Left forelimb (tissue), 1 donor: ENCODE measurements at places on chromosomes 1 and 21.
A peak's percentile ranks its signal among the peaks of the same experiment; 100 is the strongest.

DNA sequence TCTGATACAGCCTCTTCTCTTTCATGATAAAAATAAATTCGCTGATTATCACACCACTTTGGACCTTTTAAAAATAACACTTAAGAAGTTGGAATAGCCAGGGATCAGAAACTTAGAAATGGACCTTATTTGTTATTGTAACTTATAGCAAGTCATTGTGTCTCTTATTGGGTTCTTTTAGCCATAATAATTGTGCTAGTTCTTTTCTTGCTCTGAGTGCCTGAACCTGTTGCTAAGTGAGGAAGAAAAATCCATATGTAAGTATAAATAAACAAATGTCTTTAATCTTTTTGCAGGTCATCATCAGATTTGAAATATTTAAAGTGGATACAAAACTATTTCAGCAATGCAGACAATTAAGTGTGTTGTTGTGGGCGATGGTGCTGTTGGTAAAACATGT is 25.6 kb downstream of the CDC42 start:
- DNase-seq: no peak

DNA sequence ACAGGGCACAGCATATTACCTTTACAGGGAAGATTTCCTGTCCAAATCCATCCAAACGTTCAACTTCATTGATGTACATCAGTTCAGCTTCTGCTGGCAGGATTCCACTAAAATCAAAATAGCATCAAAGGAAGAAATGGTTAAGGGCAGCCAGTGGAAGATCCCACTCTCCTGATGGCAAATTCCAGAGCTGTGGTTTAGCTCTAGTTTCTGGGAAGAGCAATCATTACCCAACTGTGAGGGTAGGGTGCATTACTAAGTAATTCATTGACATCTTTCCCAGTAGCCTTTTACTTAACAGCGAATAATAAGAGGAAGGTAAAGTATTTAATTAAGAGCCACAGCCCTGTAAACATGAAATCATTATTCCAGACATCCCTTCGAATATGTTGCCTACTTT is 120.7 kb downstream of the SMYD2 start:
- DNase-seq: no peak

DNA sequence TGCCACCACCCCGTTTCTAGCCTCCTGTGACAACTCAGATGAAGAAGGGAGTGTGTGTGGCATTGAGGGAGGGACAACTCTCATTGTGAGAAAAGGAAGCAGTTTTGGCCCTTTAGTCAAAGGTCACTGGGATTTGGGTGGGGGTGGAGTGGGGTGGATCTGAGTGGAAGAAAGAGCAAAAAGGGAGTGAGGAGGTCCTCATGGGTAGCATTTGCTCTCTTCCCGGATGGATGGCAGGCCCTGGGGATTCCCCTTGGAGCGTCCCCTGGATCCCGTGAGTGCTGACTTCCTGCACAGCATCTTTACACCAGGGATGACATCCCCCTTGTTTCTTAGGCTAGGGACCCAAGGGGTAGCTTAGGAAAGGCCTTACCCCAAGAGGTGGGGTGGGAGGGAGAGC is 460 bp downstream of the SERPINC1 start:
- DNase-seq: no peak

- DNase-seq: no peak
Measured at GRCh38 chr1:193438771-193439170, 252.4 kb upstream of the B3GALT2 start.

DNA sequence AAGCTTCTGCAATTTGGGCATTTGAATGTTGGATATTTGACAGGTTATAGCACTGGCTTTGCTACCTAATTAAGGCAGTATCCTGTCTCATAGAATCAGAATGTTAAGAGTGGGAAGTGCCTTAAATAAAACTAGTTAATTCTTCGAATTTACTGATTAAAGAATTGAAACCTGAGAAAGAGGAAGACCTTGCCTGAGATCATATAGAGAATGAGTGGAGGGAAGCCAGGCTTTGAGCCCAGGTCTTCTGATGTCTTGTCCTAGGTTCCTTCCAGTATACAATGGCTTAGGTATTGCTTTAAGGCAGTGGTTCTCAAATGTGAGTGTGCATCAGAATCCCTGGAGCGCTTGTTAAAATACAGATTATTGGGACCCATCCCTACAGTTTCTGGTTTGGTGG is 20.9 kb upstream of the SH3BGRL3 start:
- DNase-seq: no peak

- DNase-seq: peak; percentile 84
Measured at GRCh38 chr21:38985568-38986378, 180.0 kb downstream of the ETS2 start.

DNA sequence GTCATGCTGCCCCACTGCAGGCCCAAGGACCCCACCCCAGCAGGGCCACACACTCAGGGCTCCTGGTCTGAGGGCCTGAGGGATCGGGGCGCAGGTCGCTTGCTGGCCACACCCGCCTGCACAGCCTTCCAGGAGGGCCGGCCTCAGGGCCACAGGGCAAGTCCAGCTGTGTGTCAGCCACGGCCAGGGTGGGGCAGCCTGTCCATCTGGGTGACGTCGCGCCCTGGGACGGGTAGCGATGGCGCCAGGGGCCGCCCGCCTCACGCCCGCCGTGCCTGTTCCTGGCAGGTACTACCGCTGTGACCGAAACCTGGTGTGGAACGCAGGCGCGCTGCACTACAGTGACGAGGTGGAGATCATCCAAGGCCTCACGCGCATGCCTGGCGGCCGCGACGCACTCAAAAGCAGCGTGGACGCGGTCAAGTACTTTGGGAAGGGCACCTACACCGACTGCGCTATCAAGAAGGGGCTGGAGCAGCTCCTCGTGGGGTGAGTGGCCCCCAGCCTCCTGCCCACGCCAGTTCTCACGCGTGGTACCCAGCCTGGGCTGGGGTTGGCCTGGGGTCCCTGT is 2.5 kb downstream of the COL6A1 start:
- DNase-seq: no peak

DNA sequence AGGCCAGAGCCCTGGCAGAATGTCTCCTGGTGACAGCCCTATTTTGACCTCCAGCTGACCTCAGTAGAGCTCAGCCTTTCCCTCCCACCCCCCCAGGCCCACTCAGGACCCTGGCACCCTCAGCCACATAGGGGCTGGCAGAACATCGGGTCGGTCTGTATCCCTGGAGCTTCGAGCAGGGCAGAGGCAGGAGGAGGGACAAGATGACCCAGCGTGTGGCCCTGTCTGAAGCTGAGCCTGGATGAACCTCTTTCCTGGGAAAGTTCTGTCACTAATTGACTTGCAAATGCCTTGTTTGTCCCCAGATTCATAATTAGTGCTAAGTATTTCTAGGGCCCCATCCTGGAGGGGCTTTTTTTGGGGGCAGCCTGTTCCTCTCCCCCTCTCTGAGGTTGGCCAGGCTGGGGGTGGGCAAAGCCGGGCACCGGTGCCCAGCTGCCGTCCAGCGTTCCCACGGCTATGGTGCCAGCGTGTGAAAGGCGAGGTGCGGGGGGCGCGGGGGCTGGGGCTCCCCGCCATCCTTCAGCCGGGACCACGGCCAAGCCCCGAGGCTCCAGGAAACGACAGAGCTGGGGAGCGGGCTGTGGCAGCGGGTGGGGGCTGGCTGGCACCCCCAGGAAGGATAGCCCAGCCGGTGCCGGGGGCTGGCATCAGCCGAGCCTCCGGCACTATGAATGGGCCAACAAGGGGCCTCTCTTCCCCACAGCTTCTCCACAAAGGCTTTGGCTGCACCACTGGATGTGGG is 31.4 kb downstream of the RHBG start:
- DNase-seq: no peak

DNA sequence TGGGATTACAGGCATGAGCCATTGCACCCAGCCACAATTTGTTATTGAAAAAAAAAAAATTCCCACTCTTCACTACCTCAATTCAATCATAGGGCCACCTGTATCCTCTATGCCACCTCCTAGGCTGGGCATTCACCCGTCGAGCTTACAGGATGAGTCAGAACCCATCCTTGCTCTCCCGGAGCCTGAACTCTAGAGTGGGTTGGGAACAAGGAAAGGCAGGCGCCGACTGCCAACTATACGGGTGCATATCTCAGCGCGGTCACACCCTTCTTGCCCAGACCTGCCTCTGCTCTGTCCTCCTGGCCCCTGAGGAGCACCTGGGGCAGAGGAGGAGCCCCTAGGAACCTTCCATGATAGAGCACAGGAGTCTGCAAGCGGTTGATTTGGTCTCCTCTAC is 21.4 kb upstream of the LBR start:
- DNase-seq: no peak

- DNase-seq: no peak
Measured at GRCh38 chr1:35316264-35316663, 47.8 kb downstream of the ZMYM4 start.

GRCh38 chr1:192003295-192004077 is 154.8 kb upstream of the RGS18 start:
- DNase-seq: no peak

- DNase-seq: no peak
Measured at GRCh38 chr1:157245823-157246222, 107.6 kb upstream of the ETV3 start.

- DNase-seq: no peak
Measured at GRCh38 chr1:229897501-229897900, 169.5 kb upstream of the GALNT2 start.

GRCh38 chr1:143653429-143653802 is 318.4 kb downstream of the FAM72C start:
- no peak for DNase-seq

DNA sequence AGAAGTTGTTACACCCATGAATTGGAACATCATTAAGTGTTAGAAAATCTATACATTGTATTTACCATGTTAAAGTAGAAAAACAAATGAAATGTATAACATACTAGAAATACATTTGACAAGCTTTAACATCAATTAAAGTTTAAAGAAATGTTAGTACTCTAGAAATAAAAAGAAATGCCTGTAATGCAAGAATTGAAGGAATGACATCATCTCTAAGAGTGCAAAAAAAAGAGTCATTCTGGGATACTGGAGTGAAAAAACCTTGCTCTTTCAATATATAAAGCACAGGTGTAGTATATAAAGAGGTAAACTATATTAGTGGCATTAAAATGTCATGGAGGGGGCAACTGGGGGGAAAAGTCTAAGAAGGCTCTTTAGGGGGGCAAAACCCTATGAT is 210.8 kb upstream of the PLD5 start:
- DNase-seq: no peak

- no peak for DNase-seq
Measured at GRCh38 chr1:213136190-213136917, 85.3 kb downstream of the RPS6KC1 start.

DNA sequence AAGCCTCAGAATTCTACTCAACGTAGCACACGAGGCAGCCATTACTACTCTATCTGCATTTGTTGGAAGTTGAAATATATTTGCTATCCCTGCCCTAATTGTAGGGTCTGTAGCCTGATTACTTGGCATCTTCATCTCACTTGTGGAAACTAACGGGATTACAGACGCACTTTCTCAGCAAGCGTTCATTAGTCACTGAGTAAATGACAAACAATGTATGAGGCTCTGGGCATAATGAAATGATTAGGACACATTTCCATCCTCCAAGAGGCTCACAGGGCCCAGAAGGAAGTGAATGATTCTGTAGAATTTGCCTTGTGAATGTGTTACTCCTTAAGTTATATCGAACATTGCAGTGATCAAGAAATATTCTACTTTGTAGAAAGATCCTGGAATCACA is 78.1 kb downstream of the KIF26B start:
- DNase-seq: no peak

GRCh38 chr1:195327361-195327760 is 1280.9 kb downstream of the KCNT2 start:
- no peak for DNase-seq

- DNase-seq: no peak
Measured at GRCh38 chr1:17572264-17572985, 32.9 kb downstream of the ARHGEF10L start.

DNA sequence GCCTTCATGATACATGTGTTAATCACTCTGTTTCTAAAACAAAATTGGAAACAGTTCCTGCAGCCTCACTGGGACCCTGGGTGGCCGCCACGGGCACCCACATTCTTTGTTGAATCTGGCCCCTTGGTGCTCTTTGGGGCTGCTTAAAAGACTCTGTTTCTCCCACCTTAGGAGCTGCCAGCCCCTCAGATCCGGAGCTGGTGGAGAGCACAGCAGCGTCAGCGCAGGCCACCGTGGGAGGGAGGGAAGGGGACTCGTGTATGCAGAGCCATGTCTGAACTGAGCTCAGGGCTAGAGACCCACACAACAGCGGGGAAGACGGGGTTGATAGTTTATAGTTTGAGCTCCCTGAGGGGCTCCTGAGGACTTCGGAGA is 121.2 kb downstream of the CNIH3 start:
- DNase-seq: no peak

DNA sequence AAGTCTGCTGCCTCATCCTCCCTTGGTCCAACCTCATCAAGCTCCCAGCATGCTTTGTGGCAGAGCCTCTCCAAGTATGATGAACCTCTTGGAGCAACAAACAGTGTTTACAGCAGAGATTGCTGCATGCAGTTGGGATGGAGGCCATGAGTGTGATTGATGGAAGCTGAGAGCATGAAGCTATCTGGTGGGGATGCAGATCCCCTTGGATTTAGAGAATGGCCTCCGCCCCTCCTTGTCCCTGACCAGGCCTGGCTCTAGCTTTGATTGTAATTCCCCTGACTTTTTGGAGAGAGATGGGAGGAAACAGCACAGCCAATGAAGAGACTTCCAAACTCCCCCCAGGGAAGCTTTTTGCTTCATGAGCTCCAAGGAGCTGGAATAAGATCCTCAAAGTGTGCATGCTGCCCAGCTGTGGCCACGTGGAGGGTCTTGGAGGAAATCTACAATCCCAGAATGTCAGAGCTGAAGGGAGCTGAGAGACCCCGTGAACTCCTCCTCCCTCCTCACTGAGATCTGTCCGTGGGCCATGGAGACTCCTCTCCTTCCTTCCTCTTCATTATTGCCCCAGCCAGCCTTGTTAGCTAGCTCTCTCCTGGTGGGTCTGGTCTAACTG is 165.3 kb upstream of the USP24 start:
- no peak for DNase-seq

DNA sequence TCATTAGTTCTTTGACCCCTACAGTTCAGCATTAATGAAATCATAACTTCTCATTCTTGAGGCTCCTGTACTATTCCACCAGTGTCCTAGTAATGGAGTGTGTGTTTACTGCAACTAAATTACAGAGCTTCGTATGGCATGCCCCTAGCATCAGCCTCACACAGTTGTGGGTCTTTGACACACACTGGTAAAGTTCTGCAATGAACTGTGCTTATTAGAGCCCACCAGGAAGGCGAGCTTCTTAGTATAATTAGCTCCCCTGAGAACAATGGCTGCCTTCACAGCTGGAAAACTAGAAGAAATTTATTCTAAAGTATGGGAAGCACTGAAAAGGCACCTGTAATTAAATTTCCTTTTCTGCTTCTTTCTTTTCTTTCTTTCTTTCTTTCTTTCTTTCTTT is 251.1 kb upstream of the RGS18 start:
- no peak for DNase-seq

DNA sequence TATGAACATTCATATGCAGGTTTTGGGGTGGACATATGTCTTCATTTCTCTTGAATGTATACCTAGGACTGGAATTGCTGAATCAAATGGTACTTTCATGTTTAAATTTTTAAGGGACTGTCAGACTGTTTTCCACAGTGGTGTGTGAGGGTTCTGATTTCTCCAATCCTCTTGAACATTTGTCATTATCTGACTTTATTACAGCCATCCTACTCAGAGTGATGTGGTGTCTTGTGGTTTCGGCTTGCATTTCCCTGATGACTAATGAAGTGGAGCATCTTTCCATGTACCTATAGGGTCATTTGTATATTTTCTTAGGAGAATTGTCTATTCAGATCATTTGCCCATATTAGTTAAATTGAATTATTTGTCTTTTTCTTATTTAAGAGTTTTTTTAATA is 35.4 kb upstream of the ZNF281 start:
- no peak for DNase-seq

- no peak for DNase-seq
Measured at GRCh38 chr21:29808153-29808552, 131.6 kb downstream of the GRIK1 start.
